ENCODE measurements at places on chromosomes 6 and 20. TPM values are rescaled to one million over a fixed set of nuclear protein-coding genes. Genes with fewer than 3 reads are reported as not detected.

DNA sequence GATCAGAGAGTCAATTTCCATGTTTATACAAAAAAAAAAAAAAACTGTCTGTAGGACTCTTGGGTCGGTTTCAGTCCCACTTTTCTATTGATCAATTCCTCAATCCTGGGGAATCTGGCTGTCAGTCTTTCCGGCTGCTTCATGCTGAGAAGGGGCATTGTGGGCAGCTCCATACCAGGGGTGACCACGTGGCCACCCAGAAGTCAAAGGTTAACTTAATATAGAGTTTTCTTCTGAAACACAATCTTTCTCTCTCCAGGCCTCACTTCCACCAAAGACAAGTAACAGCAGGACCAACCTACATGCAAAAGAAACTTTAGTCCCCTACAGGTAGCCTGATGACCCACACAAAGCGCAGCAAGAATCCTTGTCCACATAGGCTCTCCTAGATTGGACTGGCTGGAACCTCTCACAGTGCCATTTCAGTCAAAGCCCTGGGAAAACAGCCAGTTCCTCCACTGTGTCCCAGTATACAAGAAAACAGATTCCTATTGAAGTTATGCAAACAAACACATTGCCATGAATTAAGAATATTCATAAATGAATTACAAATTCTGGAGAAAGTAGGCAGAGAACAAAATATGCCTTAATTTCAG lies 18.5 kb upstream of the SERPINB9 start:
- ATAC-seq, result no peak

The SEL1L2 gene
- not detected for total RNA-seq

DNA sequence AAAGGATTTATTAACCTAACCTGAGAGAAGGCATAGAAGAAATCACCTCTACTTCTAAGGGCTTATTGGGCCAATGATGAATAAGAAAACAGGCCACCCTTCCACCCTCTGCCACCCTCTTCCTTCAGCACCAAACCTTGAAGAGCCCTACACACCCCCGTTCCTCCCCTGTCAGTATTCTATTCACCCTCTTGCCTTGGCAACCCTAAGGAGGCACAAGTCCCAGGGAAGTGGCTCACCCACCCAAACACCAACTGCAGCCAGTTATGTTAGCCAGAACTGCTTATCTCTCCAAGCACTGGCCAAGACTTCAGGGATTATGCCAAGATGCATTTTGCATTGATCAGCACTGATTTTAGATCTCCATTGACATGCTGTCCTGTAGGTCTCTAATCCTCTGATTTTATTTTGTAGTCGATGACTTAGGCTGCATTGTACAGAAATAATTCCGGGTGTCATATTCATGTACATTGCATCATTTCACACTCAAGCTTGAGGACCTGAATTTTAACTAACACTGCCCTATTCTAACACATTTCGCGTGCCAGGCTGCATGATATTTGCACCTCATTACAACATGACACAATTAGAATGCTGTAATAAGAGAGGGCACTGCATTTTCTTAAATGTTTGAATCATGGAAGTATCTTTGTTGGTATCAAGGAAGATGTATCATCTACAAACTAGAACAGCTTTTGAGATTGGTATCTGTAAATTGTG lies 15.7 kb downstream of the CNKSR3 start:
- no peak for ATAC-seq

The PRSS35 gene
- total RNA-seq, result not detected

GRCh38 chr20:12997128-12997655 lies 11.6 kb upstream of the SPTLC3 start:
- ATAC-seq, result no peak

The BPIFB3 gene
- total RNA-seq, result not detected

- ATAC-seq, result no peak
Observed at GRCh38 chr6:150686566-150686965, 86.9 kb downstream of the PLEKHG1 start.

GRCh38 chr20:3532089-3532615 lies 61.3 kb downstream of the ATRN start:
- ATAC-seq, result no peak

All from activated T-helper 17 cell treated with anti-CD3 and anti-CD28 coated beads, Interleukin-2, amount 50 U/mL, for 72 hours (primary cell).